ENCODE measurements at places on chromosomes 11 and 22.

- no peak for DNase-seq
These were observed 19.3 kb downstream of the ZC3H12C start for GRCh38 chr11:110112457-110112856.

DNA sequence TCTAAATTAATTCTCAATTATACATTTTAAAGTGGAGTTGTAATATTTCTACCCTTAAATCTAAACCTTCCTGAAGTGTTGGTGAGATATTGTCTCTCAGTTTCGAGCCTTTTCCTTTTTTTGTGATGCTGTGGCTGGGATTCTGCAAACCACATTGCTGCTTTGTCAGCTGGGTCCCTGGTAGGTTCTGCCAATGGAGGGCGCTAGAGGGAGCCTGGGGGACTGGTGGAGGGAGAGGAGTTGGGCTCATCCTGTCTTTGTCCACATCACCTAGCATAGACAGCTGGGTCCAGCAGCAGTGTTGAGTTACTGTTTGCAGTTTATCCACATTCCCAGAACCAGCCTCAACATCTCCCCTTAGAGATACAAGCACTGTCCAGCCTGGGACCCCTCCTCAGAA is 41.0 kb downstream of the TRAF6 start:
- DNase-seq: peak; percentile 59

DNA sequence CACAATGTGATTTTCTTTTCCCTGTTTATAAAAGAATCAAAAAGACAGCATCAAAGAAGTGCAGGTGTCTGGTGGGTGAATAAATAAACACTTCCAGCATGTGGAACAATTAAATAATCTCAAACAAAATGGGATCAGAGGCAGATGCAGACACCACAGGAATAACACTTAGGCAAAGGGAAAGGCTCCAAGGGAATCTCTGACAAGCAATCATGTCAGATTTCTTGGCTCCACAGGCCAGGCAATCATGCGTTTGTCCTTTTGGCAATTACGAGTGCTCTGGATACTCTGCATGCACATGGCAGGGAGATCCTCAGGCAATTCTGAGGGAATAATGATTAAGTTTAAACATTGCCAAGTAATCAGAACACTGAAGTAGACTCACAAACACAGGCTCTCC is 403.5 kb upstream of the LUZP2 start:
- no peak for DNase-seq

GRCh38 chr22:48099671-48100070 is 1337.2 kb downstream of the TBC1D22A start:
- DNase-seq: no peak

DNA sequence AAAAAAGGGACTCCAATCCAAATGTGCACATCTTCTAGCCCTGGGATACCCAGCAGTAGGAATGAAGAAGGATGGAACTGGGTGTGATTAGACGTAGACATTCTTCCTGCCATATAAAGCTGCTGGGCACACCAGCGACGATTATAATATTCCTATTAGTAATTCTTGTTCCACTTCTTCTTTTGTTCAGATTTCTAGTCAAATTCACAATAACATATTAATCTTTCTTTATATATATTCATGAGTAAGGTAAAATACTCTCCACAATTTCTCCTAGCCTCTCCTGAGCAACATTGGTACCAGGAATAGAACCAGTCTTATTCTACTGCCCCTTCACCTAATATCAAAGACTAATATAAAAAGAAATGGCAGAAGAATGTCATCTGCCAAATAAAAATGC is at the start of gene OR52E8:
TSS of gene OR52E8 (minus strand) at position 101 of the 400 bp plus-strand sequence. CDS start at position 101, 0 bp downstream.
- DNase-seq: no peak

DNA sequence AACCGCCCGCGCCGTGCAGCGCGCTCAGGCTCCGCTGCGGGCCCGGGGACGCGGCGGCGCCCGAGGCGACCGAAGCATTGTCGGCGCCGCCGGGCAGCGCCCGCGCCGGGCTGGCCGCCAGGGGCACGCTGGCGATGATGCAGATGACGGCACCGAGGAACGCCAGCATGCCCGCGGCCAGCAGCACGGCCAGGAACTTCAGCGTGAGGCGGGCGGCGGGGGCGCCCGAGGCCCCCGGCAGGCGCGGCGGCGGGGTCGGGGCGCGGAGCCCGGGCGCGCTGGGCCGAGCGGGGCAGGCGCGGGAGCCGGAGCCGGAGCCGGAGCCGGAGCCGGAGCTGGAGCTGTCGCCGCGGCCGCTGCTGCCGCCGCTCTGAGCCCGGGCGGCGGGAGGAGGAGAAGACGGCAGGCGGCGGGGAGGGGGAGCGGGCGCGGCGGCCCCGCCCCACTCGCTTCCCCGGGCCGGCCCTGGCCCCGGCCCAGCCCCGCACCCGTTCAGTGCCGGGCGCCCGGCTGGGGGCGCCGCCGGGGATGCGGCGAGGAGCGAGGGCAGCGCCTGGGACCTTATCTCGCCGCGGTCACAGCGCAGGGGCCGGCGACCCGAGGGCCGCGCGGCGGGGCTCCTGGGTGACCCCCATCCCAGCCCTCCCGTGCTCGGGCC is at the start of gene NPTXR:
TSS of gene NPTXR (minus strand) at position 372 of the 658 bp plus-strand sequence.
- no peak for DNase-seq

DNA sequence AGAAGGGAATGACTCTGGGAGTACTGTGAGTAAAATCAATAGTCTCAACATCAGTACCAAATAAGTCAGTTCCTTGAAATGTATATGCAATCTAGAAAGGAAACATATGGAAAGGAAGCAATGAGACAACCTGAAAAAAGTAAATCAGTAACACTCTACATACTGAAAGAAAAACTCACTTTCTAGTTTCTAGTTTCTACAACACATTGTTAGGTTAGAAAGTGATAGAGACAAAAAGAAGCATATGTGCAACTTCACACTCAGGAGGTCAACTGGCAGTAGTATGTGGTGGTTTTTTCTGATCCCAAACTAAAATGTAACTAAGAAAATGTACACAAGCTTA is 156.5 kb upstream of the SOX6 start:
- no peak for DNase-seq

DNA sequence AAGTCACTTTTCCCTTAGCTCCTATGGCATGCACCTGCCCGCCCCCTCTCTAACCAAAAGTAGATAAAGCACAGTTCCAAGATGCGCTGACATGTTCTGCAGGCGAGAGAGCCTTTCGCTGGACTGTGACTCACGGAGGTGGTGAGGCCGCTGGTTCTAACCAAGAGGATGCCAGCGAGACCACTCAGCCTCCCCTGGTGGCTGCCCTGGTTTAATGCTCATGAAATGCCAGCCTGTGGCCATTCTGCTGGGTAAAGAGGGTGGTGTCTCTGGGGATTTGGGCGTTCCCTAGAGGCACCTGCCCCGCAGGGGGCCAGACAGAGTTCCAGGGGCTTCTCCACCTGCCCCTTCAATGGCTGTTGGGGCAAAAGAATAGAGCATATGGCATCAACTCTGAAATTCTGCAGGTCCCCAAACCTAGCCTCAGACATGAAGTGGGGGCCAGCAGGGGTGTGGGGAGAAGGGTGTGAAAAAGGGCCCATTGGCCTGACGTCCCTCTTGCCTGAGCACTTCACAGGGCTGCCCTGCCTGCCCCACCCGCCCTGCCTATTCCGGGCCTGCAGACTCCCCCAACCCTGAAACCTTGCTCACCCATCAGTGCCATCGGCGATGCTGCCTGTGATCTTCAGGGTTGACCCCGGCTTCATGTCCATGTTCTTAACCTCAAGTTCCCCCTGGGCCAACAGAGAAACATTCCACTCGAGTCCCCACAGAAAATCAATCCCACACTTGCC is 8.5 kb downstream of the LGALS2 start:
- peak; percentile 54 for DNase-seq

DNA sequence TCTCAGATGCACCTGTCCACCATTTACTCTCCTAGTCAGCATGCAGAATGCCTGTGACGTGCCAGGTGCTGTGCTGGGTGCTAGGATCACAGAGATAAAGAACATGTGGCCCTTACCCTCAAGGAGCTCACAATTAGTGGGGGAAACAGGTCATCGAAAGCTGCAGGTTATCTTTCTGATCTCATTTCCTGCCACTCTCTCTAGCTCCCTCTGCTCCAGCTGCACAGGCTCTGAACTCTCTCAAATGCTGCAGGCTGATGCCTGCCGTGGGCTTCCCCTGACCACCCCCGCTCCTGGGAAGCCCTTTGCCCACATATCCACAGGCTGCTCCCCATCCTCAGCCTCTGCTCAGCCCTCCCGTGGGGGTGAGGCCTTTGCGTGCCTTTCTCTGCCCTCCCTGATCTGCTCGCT is 29.6 kb downstream of the SHANK3 start:
- no peak for DNase-seq

GRCh38 chr11:69306821-69307220 is 12.9 kb downstream of the MYEOV start:
- no peak for DNase-seq

Data from EL (cell line).